ENCODE measurements at places on chromosomes 1 and 21. TPM values are rescaled to one million over a fixed set of nuclear protein-coding genes. Genes with fewer than 3 reads are reported as not detected.

The FMO3 gene
- total RNA-seq = not detected

The THAP3 gene
- 15.3 TPM for total RNA-seq

The RHBG gene
- not detected for total RNA-seq

The PTGER3 gene
- 0.32 TPM for total RNA-seq

The BATF3 gene
- total RNA-seq = 0.15 TPM

The TCHHL1 gene
- total RNA-seq = not detected

The ANGEL2 gene
- total RNA-seq = 49.5 TPM

The IL22RA1 gene
- total RNA-seq = not detected

The CFAP74 gene
- total RNA-seq = not detected

The WNT2B gene
- total RNA-seq = 1.4 TPM

The DAB1 gene
- not detected for total RNA-seq

The MANEAL gene
- not detected for total RNA-seq

The FAM20B gene
- 33.5 TPM for total RNA-seq

The ELF3 gene
- total RNA-seq = 0.32 TPM

The DNALI1 gene
- total RNA-seq = 0.65 TPM

The FAM167B gene
- 3.6 TPM for total RNA-seq

The COQ8A gene
- total RNA-seq = 6.2 TPM

The PDC gene
- total RNA-seq = not detected

The FCRL2 gene
- total RNA-seq = not detected

The C1QTNF12 gene
- total RNA-seq = 0.32 TPM

The LRRC39 gene
- 0.30 TPM for total RNA-seq

The FCRL6 gene
- 0.30 TPM for total RNA-seq

The HSD11B1 gene
- 0.61 TPM for total RNA-seq

The SELENON gene
- 18.1 TPM for total RNA-seq

The SYT11 gene
- total RNA-seq = 29.9 TPM

The ATAD3A gene
- 39.5 TPM for total RNA-seq

The HIPK1 gene
- total RNA-seq = 21.1 TPM

The PEAR1 gene
- 8.1 TPM for total RNA-seq

The SLC6A17 gene
- total RNA-seq = not detected

The PGLYRP3 gene
- not detected for total RNA-seq

The DISC1 gene
- total RNA-seq = 7.8 TPM

The ESPN gene
- 1.3 TPM for total RNA-seq
